Suppressor macrophage treated with lipopolysaccharide for 1 hour (primary cell): ENCODE measurements at places on chromosomes 3 and 15.

DNA sequence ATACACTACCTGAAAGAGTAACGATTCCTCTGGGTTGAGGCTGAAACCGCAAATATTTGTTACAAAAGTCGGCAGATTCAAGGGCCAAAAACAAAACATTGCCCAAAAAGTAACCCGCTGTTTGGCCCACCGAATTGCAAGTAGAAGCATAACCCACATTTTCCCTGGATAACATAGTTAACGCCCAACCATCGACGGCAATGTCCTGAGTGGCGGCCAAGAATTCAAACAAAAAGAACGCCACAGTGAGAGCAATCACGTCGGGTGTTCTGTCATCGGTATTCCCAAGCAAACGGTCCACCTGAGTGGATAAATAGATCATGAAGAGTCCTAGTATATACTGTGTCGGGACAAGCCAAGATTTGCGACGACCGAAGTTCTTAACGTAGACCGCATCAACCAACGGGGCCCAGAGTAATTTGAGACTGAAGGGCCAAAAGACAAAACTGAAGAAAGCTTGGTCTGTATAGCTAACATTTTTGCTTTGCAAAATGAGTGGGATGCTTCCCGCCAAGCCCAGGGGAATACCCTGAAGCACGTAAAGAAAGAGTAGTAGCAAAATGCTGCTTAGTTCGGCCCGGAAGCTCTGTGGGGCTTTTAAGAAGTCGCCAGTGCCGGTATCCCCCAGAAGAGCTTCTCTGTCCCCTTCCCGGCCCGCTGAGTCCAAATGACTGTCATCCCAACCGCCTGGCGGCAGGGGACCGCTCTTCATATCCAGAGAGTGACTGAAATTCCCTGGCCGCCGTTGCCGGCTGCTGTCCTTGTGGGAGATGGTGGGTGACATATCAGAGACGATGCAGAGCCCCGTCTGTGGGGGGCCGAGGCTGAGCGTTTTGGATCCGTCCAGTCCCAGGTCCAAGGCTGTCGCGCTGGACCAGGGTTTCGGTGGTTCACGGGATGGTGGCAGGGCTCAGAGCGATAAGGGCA lies 750 bp downstream of the SLC33A1 start:
- peak; percentile 61 for DNase-seq

- DNase-seq, result no peak
Observed at GRCh38 chr3:48756640-48757039, 39.6 kb upstream of the IP6K2 start.

- no peak for DNase-seq
Observed at GRCh38 chr3:145224886-145225285, 936.1 kb downstream of the PLOD2 start.

- peak; percentile 73 for DNase-seq
Observed at GRCh38 chr3:37174532-37175126, at the start of gene LRRFIP2. TSS of gene LRRFIP2 (minus strand) at chr3:37174582. CDS start at chr3:37148983, 25,599 bp downstream.

DNA sequence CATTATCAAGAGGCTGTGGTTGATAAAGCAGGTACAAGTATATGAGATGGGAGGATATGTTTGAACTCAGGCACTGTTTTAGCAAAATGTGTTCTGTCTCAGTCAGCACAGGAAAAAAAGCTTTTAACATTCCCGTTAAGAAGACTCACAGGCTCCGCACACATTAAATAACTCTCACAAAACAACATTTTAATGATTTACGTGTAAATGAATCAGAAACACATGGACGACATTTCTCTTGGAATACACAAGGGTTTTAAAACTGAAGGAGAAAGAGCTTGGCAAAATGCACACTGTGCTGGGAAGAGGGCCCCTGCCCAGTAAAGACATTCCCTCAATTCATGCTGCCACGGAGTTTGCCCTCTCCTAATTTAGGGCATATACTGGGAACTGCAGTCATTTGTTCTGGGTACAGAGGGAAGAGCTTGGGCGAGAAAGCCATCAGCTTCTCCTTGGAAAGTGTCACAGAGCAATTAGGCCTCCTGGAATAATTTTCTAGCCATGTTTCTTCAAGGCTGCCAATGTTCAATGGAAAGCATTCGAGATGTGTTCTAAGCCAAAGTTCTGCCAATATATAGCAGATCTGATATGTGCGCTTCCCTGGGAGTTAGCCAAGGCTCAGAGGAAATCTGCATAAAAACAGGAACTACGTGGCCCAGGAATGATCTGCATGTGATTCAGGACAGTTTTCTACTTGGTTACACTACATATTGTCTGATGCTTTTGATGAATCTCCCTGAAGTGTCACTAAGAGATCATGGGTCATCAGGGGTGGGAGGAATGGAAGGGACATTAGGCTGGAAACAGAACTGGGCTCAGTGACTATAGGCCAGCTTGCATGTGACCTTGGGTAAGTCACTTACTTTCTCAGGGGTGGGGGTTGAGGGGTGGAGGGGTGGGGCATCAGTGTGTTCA lies 2.2 kb upstream of the MASP1 start:
- DNase-seq, result peak; percentile 67

GRCh38 chr15:76380249-76380648 lies 43.7 kb downstream of the ISL2 start:
- no peak for DNase-seq

GRCh38 chr15:68371160-68371559 lies 60.8 kb downstream of the ITGA11 start:
- no peak for DNase-seq

- DNase-seq, result no peak
Observed at GRCh38 chr3:138747225-138747624, 87.5 kb downstream of the PIK3CB start.

DNA sequence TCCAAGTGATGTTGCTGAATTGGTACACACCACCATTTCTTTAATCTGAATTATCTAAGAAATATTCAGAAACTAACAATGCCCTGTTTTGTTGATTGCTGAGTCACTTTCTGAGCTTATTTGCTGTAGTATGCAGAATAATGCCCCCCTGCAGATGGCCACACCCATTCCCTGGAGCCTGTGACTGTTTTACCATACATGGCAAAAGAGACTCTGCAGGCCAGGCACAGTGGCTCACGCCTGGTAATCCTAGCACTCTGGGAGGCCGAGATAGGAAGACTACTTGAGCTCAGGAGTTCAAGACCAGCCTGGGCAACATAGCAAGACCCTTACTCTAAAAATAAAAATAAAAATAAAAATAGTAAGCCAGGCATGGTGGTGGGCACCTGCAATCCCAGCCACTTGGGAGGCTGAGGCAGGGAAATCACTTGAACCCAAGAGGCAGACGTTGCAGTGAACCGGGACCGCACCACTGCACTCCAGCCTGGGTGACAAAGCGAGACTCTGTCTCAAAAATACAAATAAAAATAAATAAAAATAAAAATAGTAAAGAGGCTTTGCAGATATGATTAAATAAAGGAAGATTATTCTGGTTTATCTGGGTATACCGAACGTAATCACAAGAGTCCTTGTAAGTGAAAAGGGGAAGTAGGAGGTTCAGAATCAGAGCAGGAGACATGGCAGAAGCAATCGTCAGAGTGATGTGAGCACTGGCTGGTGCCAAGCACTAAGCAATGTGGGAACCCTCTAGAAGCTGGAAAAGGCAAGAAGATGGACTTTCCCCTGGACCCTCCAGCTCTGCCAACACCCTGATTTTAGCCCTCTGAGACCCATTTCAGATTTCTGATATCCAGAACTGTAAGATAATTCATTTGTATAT lies 19.0 kb downstream of the PCYT1A start:
- peak; percentile 62 for DNase-seq

DNA sequence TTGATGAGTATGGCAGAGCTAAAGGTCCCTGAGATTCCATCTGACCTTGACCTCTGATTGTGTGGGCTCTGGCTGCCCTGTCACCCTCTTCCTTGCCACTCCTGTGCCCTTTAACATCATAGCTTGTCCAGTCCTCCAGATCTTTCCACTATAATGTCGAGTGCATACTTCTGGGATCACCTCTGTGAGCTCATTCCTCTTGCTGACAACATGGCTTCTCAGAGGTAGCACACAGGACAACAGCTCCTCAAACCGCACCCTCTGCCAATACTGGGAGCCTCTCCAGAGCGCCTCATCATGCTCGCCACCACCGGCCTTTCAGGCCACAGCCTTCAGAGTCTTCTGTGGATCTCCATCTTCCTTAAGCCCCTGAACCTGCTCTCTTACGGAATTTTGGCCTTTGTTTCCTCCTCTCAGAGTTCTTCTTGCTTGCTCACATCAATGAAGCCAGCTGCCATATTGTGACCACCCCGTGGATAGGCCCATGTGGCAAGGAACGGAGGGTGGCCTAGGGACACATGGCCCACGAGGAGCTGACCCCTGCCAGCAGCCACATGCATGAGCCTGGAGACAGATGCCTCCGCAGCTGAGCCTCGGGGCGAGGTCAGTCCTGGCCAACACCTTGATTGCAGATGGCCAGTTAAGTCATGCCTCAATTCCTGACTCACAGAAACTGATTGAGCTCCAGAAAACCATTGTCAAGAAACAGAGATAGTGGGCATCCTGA lies 31.1 kb downstream of the PLA2G4D start:
- DNase-seq, result no peak

DNA sequence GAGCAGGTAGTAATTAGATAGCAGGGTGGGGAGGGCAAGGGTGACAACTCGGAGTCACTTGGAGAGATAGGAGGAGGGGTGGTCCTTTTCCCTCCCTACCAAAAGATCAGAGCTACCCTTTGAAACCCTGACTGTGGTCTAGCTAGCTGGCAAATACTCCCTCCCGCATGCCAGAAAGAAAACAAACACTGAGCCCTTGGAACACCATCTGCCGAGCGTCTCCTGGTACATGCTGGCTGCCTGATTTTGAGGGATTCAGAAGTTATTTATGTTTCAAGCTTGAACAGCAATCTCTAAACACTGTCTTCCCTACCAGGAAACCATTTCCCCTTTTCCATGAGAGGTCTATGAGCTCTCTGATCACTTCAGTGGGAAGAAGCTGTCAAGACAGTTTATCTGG lies 291.6 kb upstream of the CFAP20DC start:
- DNase-seq, result no peak

DNA sequence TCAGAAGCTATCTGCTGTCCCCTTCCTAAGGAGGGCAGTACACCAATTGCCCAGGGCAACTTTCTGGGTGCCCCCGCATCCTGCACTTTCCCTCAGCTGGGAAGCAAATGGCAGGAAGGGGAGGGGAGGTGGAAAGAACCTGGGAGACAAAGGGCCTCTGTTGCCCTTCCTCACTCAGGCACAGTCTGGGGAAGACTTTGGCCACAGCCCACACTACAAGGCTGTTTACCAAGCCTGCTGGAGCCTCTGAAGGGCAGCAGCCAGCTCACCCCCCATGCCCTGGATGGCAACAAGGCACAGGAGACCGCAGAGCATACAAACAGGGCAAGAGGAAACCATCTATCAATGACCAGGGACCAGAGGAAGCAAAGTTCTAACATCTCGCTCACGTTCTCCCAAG lies 42.4 kb downstream of the ARRDC4 start:
- DNase-seq, result no peak

GRCh38 chr3:177541541-177541940 lies 344.3 kb upstream of the TBL1XR1 start:
- DNase-seq, result no peak

DNA sequence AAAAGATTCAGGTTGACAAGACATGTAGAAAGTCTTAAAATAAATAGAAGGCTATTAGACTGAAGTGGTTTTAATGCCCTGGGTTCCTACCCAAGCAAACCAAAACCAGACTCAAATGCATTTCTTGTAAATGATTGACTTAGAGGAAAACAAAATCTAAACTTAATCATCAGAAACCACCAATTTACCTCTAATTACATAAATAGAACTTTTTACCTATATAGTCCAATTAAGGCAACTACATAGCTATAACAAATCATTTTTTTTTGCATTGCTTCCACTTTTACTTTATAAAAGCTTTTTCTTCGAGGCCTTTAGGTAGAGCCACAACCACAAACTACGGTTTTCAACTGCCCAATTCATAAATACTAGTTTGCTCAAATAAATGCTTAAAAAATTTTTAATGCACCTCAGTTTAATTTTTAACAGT lies 231.3 kb upstream of the ARHGEF26 start:
- no peak for DNase-seq

DNA sequence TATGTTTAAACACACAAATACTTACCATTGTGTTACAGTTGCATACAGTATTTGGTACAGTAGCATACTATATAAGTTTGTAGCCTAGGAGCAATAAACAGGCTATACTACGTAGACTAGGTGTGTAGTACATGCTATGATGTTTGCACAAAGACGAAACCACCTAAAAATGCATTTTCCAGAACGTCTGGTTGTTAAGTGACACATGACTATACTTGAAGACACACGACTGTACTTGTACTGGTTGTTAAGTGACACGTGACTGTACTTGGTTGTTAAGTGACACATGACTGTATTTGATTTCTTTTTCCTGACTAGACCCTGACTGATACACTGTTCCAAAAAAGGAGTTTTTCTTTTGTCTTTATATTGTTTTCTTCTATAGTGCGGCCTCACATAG lies 34.1 kb downstream of the RAB8B start:
- DNase-seq, result no peak

DNA sequence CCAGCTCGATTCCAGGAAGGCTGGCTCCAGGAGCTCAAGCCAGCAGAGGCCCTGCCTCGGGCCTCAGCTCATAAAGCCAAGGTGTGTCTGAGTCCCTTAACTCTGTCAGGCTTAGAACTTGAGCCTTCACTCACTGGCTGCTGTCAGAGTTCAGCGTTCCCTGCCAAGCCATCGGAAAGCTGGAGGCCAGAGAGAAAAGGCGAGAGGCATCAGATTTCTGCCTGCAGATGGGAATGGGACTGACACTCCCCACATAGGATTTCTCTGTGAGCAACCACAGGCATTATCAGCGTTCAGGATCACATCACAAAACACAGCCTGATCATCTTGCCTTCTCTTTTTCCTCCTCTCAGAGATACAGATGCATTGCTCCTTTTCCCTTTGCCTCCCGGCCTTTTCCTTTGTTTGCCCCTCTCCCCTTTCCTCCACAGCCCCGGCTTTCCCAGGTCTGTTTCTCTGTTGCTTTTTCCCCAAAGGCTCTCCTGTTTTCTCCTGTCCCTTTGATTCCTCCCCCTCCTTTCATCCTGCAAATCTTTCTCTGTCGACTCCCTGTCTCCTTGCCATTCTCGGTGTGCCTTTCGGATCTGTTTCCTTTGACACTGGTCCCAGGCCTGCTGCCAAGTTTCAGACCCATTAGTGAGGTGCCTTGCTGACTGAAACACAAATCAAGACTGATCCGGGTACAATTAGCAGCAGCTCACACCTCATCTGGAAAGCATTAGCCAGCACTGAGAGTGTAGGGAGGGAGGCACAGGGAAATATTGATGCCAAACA lies 44.5 kb upstream of the BOC start:
- no peak for DNase-seq

DNA sequence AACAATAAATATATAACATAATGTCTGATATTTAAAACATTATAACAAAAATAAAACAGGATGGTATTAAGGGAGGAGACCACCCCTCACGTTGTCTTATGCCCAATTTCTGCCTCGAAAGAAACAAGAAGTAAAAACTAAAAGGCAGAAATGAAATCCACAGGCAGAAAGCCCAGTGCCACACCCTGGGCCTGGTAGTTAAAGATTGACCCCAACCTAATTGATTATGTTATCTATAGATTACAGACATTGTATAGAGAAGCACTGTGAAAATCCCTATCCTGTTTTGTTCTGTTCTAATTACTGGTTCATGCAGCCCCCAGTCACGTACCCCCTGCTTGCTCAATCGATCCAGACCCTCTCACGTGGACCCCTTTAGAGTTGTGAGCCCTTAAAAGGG lies 22.3 kb upstream of the ACP3 start:
- DNase-seq, result no peak
